ENCODE measurements at places on chromosomes 11 and 22.

- no peak for DNase-seq
These were observed 18.1 kb downstream of the P2RX3 start for GRCh38 chr11:57356268-57356667.

DNA sequence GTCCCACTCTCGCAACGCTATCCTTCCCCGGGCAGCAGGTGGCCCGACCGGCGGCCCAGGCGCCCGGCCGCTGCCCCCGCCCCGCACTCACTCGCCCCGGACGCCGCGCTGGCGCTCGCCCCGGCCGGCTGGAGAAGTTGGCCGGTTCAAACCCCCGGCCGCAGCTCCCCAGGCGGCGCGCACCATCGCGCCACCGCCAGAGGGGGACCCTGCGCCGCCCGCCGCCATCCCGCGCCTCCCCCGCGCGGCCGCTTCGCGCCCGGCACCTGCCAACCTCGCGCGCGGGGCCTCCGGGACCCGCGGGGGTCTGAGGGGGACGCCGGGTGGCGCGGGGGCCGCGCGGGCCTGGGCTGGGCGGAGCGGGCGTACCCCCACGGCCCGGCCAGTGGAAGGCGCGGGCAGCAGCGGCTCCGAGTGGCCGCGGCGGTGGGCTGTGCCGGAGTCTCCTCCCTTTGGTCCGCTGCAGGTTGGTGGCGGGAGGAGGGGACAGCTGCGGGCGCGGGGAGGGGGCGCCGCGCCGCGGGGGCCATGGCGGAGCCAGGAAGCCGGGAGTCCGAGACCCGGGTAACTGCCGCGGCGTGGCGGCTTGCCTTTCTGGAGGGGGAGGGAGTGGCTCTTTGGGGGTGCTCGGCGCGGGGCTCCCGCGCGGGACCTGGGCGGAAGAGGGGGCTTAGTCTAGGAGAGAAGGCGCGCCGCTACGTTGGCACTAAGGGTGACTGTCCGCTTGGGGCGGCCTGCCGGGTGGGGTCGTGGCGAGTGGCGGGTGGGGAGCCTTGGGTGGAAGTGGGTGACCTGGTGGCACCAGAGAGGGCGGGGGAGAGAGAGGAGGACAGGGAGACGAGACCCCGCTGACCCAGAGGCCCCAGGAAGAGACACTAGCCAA, at the start of the genes MPST and TST:
MPST (plus strand) TSS at position 434 of the 883 bp plus-strand sequence; CDS start at position 529, 95 bp downstream.
TST (minus strand) TSS at position 139 of the 883 bp plus-strand sequence. CDS start 715 bp downstream, outside the sequence.
- DNase-seq = peak; percentile 62

- DNase-seq = no peak
These were observed 640.6 kb downstream of the TBC1D22A start for GRCh38 chr22:47402876-47403525.

DNA sequence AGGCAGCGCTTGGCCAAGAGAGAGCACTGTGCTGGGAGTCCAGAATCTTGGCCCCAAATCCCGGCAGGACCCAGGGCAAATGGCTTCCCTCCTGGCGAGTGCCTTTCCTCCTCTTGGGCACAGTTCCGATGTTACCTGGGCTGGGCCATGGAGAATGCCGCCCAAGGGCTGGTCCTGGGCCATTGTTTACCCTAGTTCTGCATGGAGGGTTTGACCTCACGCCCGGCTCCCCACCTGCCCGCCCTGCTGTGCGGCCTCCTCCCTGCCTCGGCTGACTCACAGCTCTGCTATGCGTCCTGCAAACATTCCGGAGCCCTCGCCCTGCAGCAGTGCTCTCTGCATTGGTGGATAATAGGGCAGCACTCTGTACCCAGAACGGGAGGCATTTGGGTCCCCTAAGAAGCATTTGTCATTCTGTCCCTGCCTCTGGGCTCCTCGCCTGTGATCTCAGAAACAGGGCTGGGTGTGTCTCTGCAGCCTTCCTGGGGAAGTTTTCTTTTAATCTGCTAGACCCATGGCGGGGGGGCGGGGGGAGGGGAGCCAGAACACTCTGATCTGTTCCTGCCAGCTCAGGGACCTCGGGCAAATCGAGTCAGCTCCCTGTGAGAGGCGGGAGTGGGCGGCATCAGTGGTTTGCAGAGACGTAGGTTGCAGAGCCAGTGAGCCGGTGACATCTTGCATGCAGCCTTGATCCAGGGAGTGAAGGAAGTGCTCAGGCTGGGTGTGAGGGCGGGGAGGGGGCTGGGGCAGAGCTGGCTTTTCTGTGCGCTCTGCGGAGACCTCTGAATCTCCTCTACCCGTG, 32.9 kb upstream of the SMIM38 start:
- DNase-seq = peak; percentile 84

- DNase-seq = no peak
These were observed 104.2 kb downstream of the SCN3B start for GRCh38 chr11:123549926-123550917.

DNA sequence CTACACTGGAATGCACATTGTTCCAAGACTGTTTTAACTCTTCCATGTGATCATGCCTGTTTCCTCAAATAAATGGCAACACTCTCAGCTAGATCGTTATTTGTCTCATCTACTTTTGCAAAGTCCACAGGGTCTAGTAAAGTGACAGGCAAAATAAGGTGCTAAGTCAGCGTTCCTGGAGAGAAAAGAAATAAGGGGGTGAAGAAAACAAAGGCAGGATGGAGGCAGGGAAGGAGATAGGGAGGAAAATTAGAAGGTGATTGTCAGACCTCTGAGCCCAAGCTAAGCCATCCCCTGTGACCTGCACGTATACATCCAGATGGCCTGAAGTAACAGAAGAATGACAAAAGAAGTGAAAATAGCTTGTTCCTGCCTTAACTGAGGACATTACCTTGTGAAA, 132.1 kb downstream of the RAB38 start:
- DNase-seq = no peak

DNA sequence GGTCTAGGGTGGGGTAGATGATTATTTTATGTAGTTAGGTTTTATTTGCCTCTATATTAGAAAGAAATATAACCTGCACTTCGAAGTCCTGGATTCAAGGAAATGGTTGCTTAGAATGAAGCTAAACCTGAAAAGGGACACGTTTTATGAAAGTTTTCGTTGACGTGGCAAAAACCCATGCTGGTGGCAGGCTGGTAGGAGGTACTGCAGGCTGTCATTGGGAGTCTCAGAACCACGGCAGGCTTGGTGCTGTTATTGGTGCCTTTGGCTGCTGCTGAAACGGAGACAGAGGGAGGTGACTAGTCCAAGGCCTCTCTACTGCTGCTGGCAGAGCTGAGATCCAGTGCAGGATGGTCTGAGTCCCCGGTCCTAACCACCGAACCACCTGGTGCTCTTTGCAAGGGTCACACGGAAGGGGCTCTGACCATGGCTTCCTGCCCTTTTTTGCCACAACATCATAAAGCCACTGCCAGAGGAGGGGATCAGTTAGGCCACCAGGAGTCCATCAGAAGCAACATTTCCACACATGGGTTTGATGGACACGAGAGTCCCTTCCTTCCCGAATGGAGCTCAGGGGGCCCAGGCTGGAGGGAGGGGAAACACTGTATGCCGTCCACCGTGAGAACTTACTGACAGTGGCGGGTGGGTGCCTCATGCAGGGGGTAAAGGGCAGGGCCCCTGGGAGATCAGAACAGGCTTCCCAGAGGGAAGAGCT, 13.4 kb downstream of the CSF2RB start:
- DNase-seq = no peak

- no peak for DNase-seq
These were observed 442 bp downstream of the PELI3 start for GRCh38 chr11:66467034-66467659.

DNA sequence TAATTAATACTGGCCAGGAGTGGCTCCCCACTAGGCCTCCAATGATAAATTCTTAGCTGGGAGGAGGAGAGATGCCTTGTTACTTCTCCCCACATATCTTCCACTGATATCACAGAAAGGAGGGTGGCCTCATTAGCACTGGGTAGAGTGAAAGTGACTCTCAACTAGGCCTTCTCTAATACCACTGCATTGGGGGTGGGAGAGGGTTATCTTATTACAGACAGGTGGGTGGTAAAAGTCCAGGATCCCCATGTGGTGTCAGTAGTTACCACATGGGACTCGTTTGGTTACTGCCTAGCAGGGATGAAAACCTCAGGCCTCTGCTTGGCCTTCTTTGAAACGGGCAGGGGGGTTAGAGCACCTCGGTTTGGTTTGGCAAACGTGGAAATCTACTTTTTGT, 167.3 kb downstream of the UVRAG start:
- DNase-seq = no peak

DNA sequence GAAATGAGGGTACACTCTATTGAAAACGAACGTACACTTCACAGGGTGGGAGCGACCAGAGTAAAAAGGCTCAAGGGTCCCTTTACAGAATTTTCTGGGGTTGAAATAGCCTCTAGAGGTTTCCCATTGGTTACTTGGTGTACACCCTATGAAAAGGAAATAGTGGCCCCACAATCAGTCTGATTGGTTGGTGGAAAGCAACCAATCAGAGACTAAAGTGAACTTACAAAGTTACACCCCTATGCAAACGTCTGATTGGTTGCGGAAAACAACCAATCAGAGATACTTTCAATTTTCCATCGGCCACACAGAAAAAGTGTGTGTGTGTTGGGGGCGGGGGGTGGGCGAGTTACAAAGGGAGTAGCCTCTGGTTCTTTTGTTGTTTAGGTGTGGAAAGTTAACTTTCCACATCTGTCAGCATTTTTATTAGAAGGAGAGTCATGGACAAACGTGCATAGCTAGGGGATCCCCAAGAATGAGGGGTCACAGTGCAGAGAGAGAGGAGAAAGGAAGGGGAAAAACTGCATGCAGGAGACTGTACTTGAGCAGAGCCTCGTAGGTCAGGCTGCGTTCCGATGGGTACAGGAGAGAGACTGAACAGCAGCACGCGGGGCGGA, 1152.1 kb downstream of the TBC1D22A start:
- no peak for DNase-seq

- DNase-seq = no peak
These were observed 46.0 kb downstream of the C11orf91 start for GRCh38 chr11:33654594-33654993.

- no peak for DNase-seq
These were observed 13.2 kb downstream of the MPZL3 start for GRCh38 chr11:118238929-118239328.

- DNase-seq = no peak
These were observed 87.7 kb downstream of the PDE2A start for GRCh38 chr11:72586321-72587090.

DNA sequence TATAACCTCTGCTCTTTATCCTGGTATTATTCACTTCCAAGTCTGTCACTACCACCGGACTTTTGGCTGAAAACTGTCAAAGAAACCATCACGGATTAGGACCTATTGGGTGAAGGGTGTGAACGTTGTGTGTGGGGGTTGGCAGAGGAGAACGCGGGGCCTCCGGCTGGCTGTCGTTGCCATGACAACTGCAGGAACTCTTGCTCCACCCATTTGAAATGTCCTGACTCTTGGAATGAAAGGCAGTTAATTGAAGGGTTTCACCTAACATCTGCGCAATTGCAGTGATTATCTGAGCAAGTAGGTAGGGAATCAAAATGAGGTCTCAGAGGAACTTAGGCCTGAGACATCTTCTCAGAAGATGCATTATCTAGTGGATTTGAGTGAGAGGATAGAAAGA, 60.9 kb upstream of the CLMP start:
- peak; percentile 45 for DNase-seq

- DNase-seq = no peak
These were observed 1454.7 kb downstream of the FAM181B start for GRCh38 chr11:81278991-81279390.

GRCh38 chr11:26584818-26585217, 12.8 kb upstream of the MUC15 start:
- no peak for DNase-seq

DNA sequence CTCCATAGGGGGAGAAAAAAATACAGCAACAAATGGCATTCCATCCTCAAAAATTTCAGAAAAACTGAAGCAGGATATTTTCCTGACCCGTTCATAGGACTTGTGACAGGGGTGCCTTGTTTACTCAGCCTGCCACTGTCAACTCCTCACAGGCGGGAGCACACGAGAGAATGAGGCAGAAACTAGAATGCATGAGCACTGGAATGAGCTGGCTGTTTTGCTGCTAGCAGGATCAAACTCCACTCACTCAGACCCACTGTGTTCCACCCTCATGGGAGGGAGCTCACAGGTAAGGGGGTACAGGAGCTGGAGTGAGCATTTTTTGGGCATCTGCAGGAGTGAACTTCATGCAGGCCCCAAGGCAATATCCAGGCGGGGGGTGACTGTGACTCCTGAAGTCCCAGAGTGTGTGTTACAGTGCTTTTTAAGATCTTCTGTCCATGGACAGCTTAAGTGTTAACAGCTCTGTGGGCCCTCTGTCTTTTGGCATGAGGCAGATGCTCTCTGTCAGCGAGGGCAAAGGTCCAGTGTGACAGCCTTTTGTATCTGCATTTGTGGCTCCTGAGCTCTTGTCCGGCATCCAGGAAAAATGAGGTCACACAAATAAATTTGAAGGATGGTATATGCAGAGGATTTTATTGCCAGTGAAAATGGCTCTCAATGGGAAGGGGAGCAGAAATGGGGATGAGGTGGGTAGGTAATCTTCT, 905.7 kb upstream of the TENM4 start:
- DNase-seq = no peak

DNA sequence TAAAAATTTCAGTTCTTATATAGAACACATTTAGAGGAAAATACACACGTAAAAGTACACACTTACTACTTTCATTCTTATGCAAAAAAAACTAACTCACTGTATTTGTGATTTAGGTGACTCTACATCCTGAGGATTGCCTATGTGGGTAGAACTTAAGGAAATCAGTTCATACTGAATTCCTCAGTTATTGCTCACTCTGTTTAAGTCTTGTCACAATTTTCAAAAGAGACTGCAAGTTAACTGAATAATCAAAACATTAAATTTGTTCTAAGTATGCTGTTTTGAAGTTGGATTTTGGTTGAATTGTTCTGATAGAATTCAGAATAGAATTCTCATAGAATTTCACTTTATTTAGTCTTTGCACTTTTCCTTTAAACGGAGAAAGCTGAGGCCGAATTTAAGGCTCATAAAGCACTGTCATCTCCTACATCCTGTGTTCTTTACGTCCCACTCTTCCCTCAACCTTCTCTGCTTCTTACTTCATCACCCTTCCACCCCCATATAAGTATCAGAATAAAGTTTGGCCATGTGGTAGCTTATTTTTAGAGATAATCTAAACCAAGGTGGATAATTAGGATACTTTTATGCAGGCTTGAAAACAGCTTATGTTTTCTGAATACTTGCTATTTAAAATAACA, 59.8 kb downstream of the APOL5 start:
- DNase-seq = peak; percentile 92

- DNase-seq = no peak
These were observed 393.0 kb upstream of the KIRREL3 start for GRCh38 chr11:127393460-127393997.

DNA sequence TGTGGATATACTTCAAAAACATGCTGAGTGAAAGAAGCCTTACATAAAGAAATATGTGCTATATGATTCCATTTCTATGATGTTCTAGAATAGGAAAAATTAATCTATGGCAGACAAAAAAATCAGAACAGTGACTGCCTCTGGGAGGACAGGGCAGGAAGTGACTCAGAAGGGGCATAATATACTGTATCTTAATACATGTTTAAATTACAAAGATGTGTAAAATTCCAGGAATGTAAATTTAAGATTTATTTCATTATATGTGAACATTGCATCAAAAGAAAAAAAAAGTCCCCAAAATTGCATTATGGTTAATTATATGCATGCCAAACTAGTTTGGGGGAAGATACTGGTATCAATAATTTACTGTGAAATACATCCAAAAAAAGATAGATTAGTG, 32.2 kb downstream of the SBF2 start:
- peak; percentile 17 for DNase-seq

- DNase-seq = no peak
These were observed 23.4 kb upstream of the PACSIN2 start for GRCh38 chr22:43038325-43038724.

GRCh38 chr11:5712507-5712906, 22.9 kb downstream of the TRIM22 start:
- peak; percentile 21 for DNase-seq

Data from fibroblast of lung (primary cell).